ENCODE measurements at places on chromosomes 3 and 15.

- no peak for DNase-seq
These were observed 474.1 kb downstream of the FOXP1 start for GRCh38 chr3:71109241-71109976.

- DNase-seq = no peak
These were observed 38.9 kb upstream of the KIF23 start for GRCh38 chr15:69375151-69375790.

DNA sequence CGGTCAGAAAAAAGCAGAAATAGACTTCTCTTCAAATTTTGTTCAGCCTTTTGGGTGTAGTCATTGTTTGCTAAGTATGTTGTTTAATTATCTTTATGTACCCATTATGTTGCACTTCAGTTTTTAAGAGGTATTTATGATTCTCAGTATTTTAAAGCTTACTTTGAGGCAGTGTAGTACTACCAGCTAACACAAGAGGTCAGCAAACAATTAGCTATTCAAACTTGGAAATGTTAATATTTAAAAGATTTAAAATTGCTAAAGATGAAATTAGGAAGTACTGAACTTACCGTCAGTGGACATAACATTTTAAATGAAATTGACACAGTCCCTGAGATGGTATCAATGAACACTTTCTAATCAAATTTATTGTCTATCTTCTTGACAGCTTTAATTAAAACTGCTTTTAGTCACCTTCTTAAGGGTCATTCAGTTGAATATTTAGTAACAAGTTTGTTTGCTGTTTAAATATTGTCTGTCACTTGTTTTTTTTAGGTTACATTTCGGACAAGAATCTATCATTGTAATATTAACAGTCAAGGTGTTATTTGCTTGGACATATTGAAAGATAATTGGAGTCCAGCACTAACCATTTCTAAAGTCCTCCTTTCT, 28.1 kb downstream of the NKIRAS1 start:
- no peak for DNase-seq

DNA sequence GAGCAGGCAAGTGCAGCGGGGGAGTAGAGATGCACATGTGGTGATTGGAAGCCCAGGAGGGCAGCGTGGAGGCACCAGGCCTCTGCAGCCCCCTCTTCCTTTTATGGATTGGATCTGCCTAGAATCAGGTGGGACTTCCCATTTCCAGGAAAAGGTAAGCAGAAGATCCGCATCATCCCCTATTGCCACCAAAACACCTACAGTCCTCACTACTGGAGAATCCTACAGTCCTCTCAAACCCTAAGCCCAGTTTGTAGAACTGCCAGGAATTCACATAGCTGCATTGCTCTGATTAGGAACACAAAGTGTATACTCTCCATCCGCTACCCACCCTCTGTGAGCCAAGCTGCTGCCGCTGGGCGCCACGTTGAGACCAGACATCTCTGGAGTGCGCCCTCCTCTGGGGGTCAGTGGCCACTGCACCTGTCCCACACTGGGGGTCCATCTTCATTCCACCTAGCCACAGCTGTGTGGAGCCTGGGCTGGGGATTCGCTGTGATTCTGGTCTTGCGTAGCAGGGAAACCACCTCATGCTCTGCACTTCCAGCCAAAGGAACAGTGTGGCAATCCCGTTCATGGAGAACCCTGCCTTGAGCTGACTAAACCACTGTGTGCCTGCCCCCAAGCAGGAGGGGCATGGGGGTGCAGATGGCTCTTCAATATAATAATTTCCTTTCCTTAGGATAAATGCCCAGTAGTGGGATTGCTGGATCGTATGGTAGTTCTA, 88.9 kb upstream of the PTX3 start:
- DNase-seq = no peak

DNA sequence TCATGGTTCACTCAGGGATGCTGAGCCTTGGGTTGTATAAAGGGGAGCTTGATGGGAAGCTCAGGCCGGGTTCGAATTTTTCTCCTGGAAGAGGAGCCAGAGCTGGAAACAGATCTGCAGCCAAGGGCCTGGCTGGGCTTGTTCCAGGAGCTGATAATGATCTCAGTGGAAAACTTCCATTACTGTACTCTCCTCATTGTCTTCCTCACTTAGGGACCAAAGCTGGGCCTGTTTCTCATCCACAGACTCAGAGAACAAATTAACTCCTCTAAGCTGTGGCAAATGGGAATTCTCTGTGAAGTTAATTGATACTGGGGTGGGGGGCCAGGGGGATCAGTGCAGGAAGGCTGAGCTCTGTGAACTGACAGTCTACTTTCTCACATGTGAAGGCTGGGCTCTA, 92.0 kb downstream of the PRICKLE2 start:
- DNase-seq = no peak

DNA sequence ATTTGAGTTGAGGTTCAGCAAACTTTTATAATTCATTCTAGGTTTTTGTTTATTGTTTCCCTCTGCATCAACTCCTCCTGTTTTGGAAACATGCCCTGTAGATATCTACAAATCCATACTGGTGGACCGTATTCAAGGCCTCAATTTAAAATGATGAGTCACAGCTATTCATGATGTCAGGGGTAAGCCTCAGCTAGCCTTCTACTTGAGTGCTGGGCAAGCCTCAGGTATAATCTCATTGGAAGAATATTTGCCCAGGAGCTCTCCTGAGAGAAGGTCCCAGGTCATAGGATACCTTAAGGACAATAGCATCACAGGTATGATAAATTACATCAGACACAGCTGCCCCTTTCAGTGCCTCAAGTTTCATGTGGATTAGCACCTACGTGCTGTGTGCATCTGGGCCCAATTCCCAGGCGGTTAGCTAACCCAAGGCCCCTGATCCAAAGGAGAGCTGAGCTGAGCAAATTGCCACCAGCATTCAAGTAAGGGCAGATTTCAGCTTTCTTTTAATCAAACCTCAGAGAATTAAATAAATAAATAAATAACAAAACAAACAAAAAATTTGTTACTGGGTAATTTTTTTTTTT, 87.5 kb downstream of the KCNMB2 start:
- no peak for DNase-seq

DNA sequence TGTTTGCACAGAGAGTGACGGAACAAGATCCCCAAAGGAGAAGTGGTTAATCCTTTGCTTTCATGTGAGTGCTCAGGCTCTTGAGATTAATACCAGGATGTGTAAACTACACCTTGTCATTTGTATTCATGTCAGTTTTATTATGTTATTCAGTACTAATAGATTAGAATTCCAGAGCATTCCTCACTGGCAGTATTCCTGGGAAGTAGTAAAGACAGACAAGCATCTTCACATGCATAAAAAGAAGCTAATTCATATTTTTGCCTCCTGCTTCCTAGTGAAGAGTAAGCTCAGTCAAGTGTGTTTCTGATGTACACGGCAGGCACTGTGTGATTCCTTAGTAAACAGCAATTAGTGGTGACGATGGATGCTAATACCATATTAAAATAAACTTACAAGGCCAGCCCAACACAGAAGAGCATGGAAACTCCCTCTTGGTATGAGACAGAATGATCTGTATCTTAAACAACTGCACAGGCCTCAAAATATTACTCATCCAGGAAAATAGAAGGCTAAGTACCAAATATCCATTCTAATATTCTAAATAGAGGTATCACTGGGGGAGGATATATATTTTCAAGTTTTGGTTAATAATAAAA, 336.8 kb upstream of the MCTP2 start:
- no peak for DNase-seq

- DNase-seq = no peak
These were observed 856.1 kb downstream of the SI start for GRCh38 chr3:164222197-164222596.

- no peak for DNase-seq
These were observed 15.8 kb upstream of the P4HTM start for GRCh38 chr3:48974076-48974864.

DNA sequence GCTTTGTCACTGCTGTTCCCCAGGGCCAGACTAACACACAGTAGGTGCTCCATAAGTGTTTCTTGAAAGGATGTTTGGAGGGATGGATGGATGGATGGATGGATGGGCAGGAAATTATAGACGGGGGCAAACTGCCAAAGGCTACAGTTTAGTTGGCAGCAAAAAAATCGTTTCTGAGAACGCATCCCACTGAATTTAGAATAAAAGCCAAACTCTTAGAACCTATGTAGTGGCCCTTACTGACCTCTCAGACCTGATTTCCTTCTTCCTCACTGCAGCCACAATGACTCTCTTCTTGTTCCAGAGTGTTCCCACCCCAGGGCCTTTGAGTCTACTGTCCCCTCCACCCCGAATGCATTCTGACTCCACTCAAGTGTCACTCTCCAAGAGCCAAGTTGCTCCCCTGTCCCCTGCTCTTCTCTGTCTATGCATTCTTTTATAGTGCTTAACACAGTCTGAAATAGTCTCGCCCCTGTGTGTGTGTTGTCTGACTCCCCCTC, 5.2 kb upstream of the GATA2 start:
- no peak for DNase-seq

DNA sequence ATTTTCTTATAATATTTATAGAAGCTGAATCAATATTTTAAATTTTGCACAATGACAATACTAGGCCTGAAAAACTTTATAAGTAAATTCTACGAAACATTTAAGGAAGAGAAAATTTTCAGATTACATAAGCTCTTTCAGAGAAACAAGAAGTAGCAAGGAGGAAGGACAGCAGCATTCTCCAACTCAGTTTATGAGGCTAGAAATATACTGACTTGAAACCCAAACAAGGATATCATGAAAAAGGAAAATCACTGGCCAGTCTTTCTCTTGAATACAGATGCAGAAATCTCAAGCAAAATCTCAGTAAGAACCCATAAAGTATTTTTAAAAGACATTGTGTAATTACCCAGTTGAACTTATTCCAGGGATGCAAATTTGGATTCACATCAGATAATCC, 121.3 kb downstream of the STAC start:
- no peak for DNase-seq

DNA sequence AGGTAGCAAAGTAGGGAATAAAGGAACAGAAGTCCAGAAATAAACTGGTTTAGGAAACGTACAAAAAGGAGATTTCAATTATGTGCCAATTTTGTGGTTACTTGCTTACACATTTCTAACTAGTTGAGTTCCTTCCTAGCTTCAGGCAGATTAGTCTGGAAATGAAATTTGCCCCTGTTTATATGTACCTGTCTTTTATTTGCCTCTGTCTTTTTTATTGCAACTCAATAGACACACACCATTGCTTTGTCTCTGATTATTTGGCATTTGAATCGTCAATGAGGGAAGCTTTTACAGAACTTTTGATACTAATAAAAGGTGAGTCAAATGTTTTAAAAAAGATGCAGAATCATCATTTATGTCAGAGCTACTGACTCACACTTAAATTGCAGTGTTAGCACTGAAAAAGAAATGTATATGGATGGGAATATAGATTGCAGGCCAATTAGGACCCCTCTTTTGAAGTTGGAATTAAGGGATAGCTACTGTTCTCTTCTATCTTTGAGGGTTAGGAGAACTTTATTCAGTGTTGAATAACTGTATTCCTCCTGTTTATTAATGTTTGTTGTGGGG, 60.5 kb downstream of the TRAK1 start:
- no peak for DNase-seq

- DNase-seq = no peak
These were observed 10.3 kb downstream of the GPR156 start for GRCh38 chr3:120274739-120275167.

DNA sequence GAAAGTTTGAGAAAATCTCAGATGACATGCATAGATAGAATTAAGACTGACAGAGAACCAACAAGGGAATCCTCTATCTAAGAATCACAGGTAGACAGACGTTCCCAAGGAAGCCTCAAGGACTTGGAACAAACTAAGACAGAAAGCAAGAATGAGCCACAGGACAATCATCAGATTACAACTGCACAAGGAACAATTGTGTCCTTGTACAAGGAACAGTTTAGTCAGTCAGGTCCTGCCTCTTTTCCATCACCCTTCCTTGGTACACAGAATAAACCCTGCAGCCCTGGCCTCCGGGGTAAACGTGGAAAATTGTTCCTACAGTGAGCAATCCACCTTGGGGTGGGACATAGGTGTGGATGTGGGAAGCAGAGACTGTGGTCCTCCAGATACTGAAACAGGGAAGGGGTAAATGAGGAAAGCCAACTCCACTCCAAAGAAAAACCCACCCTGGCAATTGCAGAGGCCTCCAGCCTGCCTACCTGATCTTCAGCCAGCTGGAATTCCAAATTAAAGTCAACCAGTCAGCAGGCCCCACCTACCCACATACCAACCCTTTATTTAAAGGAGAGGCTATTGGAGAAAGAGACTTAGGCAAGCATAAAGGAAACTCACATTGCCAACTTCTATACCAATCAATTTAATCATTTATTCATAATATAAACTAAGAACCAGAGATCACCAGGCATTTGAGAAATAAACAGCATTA, 73.4 kb downstream of the ULK4 start:
- DNase-seq = no peak

DNA sequence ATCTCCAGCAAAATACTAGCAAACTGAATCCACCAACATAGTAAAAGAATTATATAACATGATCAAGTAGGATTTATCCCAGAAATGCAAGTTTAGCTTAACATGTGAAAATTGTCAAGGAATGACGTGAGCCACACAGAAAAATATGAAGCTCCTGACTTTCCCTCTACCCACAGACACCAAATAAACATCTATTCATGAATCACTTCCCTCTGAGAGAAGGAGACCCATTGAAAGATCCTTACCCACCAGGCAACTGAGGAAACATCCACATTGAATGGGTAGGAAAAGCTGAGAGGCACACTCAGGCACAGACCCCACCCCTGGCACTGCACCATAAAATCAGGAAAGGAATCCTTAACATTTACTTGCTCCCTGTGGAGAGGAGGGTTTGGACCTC, 102.2 kb upstream of the MANF start:
- DNase-seq = no peak

- DNase-seq = no peak
These were observed 19.4 kb upstream of the SKOR1 start for GRCh38 chr15:67805666-67806516.

DNA sequence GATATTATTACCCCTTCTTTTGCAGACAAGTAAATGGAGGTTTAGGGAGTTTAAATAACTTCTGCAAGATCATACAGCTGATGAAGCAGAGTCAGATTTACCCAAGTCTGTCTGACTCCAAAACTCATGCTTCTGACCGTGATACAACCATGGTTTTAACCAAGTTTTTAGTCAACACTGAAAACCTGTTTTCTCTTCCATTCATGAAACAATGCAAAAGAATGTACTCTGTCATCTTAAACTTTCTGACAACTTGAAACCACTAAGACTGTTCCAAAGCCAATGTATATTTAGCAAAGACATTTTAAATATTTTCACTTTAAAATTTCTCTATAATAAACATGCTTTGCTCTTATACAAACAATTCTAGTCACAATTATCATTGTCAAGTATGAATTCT, 77.0 kb upstream of the RBMS3 start:
- no peak for DNase-seq

- DNase-seq = no peak
These were observed 336.0 kb upstream of the ONECUT1 start for GRCh38 chr15:53126144-53126543.

DNA sequence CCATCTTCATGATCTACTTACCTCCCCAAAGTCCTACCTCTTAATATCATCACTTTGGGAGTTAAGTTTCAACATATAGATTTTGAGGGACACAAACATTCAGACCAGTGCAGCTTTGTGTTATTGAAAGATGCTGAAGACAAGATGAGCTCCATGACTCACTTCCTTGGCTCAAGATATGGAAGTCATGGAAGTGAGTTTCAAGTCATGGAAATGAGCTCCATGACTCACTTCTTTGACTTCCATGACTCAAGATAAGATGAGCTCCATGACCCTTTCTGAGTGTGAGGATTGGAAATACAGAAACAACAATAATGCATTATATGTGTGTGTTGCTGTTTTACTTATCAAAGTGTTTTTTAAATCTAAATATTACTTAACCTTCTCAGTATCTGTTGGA, 170.2 kb upstream of the TPRG1 start:
- no peak for DNase-seq

GRCh38 chr15:46856839-46857502, 860.3 kb upstream of the SEMA6D start:
- DNase-seq = no peak

Data from forelimb muscle (tissue), 1 donor.